Activated naive CD4-positive, alpha-beta T cell (primary cell): ENCODE measurements at places on chromosomes 3 and 15.
A peak's percentile ranks its signal among the peaks of the same experiment; 100 is the strongest.

DNA sequence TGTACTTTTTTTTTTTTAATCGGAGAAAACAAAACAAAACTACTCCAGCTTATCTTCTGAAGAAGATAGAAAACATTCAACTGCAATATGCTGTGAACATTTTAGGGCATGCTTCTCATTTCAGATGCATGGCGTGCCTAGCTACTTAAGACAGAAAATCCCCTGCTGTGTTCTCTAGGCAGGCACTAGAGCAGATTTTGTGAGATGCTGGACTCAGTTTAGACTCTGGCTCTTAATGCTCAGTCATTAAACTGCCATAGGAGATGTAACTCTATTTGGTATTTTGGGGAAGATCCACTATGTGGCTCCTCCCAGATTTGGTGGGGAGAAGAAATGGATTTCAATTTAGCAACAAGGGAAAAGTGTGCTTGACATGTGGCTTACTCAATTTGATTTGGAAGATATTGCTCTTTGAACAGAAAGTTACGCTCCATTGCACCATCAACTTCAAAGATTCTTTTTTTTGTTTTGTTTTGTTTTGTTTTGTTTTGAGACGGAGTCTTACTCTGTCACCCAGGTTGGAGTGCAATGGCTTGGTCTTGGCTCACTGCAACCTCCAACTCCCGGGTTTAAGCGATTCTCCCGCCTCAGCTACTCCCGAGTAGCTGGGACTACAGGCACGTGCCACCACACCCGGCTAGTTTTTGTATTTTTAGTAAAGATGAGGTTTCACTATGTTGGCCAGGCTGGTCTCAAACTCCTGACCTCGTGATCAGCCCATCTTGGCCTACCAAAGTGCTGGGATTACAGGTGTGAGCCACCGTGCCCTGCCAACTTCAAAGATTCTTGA, 62.0 kb upstream of the LEKR1 start:
- DNase-seq, result no peak

DNA sequence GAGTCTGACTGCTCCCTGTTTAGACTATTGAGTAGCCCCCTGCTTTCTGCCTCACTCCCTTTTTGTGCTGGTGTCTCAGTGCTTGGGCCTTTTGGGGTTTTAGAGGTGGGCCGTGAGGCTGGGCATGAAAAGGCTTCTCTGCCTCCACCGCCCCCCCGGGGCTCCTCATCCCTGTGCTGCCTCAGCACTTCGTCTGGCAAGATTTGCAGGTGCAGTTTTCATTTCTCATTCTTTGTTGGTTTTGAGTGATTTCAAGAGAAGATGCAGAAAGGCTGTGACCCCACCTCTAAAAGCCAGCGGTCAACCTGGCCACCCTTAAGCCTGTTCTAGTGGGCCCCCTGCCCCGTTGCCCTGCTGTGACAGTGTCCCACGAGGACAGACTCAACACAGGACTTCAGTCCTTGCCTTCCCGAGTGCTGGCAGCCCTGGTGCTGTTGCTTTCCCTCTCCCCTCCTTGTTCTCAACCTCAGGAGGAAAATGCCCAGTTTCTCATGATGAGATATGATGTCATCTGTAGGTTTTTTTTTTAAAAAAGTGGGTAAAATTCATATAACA, 38.0 kb downstream of the APBA2 start:
- no peak for DNase-seq

DNA sequence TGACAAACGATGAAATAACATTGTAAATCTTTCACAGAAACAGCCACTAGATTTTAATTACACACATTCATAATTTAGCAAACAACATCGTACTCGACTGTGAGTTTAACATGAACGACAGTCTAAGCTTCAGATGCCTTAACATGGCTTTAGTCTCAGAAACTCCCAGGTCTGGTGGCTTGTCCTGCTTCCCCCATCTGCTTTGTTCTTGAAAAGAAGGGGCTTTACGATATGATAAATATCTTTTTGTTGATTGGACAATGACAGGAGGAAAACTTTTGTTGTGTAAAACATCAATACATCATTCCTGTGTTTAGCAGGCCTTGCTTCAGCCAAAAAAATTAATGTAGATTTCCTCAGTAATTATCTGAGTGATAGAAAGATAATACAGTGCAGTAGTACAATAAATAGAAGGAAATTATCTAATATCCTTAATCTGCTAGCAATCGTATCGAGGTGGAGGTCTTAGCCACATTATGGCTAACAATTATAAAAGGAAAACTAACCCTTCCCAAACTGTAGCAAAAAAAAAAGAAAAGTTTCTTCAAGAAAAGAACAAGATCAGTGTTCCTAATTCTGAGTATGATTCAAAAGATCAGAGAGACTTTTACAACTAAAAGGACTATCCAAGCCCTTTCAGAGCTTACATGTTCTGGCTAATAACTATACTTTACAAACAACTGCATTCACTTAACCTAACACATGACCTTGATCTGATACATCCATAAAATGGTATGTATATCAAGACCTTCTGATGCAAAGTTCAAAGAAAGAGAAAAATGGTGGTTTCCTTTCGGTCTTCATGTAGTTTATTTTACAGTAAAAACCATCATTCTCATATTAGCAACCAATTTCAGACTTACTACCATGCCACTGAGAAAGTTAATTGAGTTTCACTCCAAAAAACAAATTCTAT, 535.7 kb downstream of the FOXP1 start:
- no peak for DNase-seq

GRCh38 chr3:158109804-158110657, at the start of gene RSRC1:
Gene RSRC1 (plus strand): TSS chr3:158110089. CDS start chr3:158122105, 12,016 bp downstream.
- peak; percentile 47 for DNase-seq

DNA sequence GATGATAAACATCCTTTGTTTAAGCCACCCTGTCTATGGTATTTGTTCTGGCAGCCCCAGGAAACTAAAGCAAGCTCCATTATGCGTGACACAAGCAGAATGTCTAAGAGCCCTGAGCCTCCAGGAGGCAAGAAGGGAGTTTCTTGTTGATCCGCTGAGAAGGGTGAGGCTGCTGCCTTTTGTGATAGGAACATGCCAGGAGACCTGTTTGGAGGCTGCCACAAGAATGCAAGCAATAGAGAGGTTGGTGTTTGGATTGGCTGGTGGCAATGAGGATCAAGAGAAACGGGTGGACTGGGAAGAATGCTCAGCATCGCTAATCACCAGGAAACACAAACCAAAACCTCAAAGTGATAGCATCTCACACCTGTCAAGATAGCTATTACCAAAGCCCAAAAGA, 104.8 kb downstream of the ASB7 start:
- no peak for DNase-seq

GRCh38 chr15:58690703-58691102, 58.8 kb downstream of the ADAM10 start:
- DNase-seq, result no peak
